Hematopoietic multipotent progenitor cell treated with erythropoietin and hydrocortisone succinate and interleukin-3 and kit ligand, for 4 days (in vitro differentiated cells): ENCODE measurements at places on chromosomes 13 and 19.

DNA sequence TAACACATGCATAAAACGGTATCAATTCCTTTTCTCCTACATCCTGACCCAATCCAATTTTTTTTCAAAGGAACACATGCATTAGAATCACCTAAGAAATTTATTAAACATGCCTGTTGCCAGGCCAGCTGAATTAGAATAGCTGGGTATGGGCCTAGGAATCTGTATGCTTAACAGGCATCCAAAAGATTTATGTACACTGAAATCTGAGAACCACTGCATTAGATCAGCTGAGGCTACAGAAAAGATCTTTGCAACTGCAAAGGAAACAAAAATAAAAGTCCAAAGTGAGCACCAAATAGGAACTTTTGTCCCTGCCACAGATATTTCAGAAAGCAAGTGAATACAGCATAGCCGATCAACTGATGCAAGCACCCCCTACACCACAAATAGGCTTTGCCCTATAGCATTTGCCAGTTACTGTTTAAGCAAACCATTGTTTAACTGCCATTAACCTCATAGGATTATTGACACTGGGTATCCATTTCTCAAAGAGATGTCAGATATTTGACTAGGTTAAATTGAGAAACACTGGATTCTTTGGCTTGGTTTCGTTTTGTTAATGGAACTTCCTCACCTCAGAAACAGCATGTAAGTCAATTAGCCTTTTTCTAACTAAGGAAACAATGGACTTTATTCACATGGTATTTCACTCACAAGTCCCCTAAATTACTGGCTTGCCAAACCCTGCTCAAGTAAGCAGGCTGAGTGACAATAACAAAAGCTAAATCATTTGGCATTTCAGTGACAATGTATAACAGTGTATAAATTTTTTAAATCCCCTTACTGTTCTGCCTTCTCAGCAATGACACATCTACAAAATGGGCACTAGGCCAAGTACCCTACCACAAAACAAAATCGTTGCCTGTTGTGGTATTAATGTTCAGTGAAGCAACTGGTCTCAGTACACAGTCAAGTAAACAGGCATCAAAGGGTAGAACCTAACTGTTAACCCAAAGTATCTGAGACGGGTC, 67.8 kb downstream of the SUCLA2 start:
- peak; percentile 72 for DNase-seq

GRCh38 chr13:33355201-33355895, 69.8 kb upstream of the STARD13 start:
- DNase-seq, result peak; percentile 38

DNA sequence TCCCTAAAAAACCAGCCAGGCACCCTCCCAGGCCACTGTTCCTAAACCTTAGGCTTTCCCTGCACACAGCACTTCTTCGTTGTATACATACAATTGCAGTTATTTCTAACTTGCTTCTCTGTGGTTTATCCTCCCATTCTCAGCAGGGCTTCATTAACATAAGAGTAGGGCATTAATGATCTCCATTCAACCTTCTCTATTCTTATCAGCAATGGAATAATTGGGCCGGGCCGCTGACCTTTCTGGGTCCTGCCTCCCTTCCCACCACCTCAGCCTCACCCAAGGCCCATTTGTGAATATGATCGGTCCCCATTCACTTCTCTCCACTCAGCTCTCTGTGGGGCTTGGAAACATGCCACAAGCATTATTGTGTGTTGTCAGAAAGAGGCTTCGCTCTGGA, 184.2 kb downstream of the SUCLA2 start:
- no peak for DNase-seq

- no peak for DNase-seq
These were observed 590.3 kb upstream of the MIR17HG start for GRCh38 chr13:90757127-90757680.

GRCh38 chr19:46759817-46760333, 13.6 kb upstream of the STRN4 start:
- no peak for DNase-seq

DNA sequence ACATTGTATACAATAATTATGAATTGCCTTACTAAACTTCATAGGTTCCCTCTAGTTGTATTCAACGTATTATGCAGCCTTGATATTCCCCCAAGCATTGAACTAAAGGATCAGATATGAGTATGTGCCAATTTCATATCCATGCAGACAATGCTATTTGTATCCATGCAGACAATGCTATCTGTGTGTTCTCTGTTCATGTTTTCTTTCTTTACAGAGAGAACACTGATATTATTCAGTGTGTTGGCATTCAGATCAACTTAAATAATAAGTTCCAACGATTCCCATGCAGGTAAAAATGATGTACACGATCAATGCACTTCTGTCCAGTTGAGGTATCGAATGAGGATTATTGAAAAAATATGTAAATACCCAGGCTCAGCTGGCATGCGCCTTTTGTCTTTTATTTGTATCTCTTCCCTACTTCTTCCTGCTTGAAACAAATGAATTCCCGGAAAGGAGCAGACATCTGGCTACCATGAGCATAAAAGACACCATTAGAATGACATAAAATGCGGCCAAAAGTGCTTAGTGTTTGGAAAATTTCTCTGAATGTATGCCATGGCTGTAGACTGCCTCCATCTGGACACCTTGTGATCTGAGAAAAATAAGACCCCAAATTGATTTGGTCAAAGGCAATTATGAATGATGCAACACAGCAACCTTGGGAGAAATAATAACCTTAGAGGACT, 731.5 kb downstream of the SLITRK1 start:
- DNase-seq, result no peak

DNA sequence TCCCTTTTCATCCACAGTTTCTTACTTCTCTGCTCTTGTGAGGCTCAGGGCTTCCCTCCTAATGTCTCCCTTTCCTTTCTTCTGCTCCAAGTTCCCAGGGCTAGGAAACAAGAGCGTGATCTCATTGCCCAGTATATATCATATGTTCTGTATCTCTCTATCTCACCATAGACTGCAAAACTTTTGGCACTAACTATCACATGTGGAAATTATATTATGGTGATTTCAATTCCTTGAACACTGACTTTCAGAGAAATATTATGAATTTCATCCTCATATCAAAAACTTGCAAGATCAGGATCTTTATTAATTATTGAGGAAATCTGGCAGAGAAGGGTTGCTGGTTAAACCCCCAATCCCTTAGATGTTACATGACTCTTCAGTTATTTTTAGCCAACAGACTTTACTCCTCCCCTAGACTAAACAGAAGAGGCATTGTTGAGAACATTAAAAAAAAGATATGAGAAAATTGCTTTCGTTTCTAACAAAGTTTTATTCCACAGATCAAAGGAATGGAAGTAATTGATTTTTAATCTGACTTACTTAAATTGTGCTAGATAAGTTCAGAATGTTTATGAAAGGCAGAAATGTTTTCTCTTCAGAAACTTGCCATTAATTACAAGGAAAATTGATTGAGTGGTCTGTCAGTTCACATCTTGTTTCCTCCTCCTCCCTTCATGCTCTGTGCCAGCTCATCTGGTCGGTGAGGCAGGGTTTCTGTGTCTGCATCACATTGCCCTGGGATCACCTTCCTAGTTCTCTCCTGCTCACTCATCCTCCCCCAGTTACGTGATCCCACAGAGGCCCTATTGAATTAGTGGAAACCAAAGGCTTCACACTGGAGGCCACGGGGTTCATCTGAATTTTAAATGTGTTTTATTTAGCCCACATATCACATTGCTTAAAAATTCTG, 378.5 kb downstream of the LMO7 start:
- DNase-seq, result no peak

GRCh38 chr13:113607056-113607888, 22.7 kb downstream of the TFDP1 start:
- DNase-seq, result peak; percentile 60

DNA sequence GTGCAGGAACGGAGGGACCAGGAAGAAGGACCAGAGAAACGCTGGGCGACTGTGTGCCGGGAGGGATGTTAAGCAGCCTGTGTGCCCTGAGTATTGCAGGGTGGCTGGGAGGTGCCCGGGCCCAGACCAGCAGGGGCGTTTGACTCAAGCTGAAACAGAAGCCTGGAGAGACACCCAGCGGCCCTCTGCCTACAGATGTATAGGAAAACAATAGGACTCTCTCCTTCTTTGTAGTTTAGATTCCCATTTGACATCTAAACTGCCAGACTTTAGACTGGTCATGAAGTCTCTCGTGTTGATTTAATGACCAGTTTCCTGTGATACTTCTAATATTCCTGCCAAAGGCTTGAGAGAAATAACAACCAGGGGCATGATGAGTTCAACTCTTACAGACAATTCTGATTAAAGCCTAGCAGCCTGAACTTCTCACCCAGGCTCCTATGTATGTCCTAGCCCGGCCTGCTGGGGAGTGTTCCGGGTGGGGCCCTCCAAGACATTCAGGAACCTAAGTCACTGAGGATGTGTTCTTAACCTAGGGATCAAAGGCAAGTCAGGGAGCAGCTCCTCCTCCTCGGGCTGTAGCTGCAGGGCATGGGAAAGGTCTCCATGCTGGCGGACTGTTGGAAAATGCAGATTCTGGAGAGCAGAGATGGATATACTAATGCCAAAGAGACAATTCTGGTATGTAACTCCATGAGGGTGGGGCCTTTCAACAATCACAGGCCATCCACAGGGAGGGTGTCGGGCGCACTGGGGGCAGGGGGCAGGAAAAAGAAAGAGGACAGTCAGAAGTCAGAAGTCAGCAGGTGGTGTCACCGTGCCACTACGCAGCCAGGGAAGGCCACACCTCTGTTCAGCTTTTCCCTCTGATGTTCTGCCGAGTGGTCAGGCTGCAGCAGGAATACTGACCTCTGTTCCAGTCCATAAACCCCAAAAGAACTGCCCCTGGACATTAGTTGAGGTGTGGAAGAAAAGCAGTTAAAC, 131.8 kb downstream of the STARD13 start:
- DNase-seq, result no peak

DNA sequence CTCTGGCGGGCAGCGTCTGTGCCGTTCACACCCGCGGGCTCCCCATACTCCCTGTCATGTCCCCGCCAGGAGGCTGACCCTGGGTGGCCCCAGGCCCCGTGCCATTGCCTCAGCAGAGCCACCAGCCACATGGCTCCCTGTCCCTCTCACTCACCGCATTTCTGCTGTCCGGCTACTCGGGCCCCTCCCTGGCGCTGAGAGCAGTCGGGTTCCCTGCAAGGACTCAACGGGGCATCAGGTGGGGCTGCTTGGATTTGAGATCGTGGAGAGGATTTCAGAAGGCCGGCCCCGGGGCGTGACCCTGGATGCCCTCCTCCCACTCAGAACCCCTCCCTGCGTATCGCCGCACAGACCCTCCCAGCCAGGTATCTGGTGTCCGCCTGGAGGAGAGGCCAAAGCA, 142.1 kb downstream of the KDM4B start:
- DNase-seq, result no peak

DNA sequence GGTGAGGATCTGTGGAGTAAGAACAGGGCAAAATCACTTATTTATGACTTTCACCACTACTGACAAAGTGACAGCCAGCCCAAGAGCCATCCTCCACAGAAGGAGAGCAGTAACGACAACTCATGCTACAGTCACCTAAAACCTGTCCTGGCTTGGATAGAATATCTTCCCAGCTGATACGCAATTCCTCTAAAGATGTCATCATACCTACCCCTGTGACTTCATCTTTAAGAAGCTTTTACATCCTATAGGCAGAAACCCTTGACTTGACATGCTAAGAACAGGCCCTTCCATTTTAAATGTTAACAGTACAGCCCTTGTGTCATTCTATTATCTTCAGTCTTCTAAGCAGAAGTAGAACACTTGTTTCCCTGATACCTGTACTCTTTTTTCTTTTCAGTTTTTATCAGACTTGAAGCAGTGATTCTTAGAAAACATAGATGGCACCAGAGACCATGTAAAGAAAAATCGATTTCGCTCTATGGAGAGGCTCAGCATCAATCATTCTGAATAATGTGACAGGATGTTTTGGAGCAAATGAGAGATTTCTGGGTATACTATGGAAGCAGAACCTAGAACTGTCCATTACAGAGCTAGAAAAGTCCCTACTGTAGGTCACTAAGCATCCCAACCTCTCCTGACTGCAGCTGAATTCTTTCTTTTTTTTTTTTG, 20.1 kb downstream of the STOML3 start:
- peak; percentile 7 for DNase-seq

DNA sequence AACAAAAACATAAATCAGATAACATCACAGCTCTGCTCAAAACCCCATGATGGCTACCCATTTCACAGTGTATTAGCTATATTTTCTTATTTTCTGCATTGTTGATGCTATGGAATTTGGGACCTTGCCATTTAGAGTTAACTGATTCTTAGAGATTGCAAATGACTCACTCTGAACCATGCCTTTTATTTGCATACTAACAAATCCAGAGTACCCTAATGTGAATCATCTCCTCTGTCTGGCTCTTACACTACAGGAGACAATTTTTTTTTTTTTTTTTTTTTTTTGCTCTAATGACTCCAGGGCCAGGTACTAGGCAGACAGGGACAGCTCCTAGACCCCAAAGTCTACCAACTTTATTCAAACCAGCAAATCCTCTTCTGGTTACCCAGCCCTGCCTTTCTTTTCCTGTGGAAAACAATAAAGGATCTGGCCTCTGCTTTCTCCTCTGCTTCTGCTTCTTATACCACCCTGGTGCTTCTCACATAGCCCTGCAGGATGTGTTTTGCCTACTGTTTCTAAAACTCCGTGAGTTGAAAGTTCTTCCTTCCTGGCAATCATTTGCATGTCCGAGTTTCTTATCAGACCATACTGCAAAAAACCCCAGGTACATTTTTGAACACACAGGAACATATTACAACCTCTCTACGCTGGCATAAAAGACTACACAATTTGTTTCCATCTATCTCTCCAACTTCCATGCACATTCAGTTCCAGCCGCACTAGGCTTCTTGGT, 10.6 kb upstream of the ZNF460 start:
- peak; percentile 9 for DNase-seq

DNA sequence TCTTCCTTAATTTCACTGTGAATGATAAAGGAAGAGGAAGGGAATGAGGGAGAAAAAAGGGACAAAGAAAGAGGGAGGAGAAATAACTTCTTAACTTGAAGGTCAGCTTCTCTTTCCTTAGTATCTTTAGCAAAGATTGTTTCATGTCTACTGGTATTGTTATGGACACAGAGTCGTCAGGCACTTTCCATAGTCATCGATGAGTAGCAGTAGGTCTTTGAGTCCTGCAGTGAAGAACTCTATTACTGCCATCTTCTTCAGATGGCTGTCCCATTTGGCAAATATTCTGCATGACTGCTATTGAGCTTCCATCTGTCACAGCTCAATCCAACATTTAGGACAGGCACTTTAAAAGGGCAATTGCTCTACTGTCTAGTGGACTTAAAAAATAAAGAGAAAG, 2463.1 kb downstream of the PCDH9 start:
- no peak for DNase-seq

DNA sequence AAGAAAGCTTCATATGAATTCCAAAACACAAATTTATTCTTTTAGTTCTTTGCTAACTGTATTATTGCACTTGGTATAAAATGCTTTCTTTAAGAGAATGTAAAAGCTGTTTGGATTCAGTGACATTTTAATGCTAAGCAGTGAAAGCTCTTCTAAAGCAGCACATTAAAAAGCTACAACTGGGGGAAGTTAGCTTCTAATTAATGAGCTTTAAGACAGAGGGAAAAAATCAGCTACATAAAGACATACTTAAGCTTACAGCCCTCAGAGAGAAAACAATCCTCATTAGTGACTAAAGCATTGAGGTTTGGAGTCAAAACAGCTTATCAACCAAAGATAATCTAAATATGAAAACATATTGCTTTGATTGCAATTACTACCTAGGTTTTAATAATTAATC, 1222.2 kb upstream of the SPRY2 start:
- no peak for DNase-seq

GRCh38 chr19:984165-984967, at the start of gene WDR18:
WDR18 (plus strand) TSS chr19:984345; CDS start chr19:984354, 9 bp downstream.
- peak; percentile 97 for DNase-seq

- DNase-seq, result no peak
These were observed 7.1 kb upstream of the KLK14 start for GRCh38 chr19:51089786-51090185.
